NCI-H1436 (cell line): ENCODE measurements at places on chromosomes 7 and 10.

DNA sequence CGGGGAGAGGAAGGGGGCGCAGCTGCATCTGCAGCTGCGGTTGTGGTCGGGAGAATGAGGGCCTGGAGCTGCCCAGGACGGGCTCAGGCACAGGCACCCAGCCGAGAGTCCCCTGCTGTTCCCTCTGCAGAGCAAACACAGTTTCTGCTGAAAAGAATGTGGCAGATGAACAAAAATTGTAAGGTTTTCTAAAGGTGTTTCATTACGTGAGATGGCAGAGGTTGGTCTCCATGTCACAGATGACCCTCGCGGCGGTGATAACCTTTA, 456.2 kb downstream of the DNAJB6 start:
- DNase-seq: no peak

GRCh38 chr10:100656454-100656853, 88.9 kb upstream of the PAX2 start:
- no peak for DNase-seq

- no peak for DNase-seq
These were observed 315.8 kb upstream of the POM121L12 start for GRCh38 chr7:52719677-52720076.

- no peak for DNase-seq
These were observed 66.0 kb downstream of the HHEX start for GRCh38 chr10:92755725-92756124.

DNA sequence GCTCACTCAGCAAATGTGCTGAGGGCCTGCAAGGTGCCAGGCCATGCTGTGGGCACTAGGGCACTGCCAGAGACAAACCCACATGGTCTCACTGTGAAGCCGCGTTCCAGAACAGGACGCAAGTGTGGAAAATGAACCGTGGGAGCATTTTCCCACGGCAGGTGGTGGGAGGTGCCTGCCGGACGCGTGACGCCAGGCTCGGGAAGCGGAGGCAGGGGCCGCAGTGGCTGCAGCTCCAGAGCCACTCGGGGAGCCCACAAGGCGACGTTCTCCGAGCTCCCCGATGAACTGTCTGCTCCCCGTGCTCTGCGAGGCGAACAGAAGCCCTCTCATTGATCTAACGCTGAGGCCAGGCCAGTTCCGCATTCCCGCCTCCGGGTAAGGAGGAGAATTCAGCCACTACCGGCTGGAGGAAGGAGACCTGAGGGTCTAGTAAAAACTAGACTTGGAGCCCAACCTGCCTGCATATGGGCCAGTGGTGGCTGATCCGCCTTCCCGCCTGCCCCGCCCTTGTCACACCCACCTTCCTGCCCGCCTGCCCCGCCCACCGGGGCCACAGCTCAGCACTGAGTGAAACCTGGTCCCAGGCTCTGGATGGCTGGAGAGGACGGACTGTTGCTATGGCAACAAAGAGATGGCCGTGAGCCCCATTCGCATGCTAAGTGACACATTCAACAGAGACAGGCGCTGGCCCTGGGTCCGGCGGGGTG, 13.1 kb downstream of the ADGRA1 start:
- no peak for DNase-seq

- DNase-seq: peak; percentile 77
These were observed 111.4 kb downstream of the COL28A1 start for GRCh38 chr7:7424151-7424873.

GRCh38 chr7:131328377-131329175, 900 bp downstream of the MKLN1 start:
- DNase-seq: no peak

DNA sequence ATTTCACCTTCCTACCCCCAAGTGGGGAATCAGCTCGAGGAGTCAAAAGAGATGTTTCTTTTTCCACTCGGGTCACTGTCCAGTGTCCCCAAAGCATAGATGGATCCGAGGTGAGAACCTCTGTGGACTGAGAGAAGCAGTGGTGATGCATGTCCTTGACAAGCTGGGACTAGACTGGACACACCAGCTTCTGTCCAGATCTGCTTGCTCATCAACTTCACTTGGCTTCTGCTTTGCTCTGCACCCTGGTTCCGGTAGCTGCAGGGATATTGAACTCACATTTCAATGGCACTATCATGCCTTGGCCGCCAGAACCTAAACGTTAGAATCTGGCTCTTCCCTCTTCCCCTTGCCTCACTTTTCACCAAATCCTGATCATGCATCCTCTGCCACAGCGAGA, 50.3 kb upstream of the CXCL12 start:
- DNase-seq: no peak

DNA sequence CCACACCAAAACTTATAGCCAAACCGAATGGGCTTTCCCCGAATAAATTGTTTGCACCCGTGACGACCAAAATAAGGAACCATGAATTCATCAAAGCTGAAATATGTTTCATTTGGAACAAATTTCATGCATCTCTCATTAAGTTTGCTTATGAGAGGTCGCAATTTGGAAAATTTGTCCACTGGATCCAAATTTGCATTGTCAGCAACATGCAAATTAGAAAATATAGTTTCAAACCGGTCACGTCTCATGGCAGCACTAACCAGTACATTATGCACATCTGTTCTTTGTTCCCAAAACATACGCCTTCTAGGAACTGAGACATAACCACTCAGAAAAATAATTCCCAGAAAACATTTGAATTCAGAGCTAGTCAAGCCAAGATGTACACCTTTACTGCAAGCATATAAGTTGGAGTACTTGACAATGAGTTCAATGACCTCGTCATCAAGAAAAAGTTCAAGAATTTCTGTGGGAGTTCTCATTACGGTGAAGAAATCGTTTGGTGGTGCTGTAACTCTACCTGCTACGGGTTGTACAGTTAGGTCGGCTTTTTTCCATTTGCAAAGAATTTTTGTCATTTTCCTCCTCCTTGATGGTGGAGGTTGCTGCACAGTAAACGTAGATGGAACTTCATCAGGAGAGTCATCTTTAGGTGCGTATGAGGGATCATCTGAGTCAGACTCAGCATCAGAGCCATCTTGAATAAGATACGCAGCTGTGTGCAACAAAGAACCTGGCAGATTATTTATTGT, 22.5 kb downstream of the ERCC6 start:
- DNase-seq: no peak

GRCh38 chr7:138565071-138565450, 105.0 kb downstream of the TRIM24 start:
- no peak for DNase-seq

GRCh38 chr10:3873728-3874461, 88.9 kb upstream of the KLF6 start:
- DNase-seq: peak; percentile 41

- DNase-seq: no peak
These were observed 104.2 kb downstream of the TEX36 start for GRCh38 chr10:125578658-125579315.

GRCh38 chr7:104106108-104106905, 101.5 kb downstream of the ORC5 start:
- DNase-seq: no peak

DNA sequence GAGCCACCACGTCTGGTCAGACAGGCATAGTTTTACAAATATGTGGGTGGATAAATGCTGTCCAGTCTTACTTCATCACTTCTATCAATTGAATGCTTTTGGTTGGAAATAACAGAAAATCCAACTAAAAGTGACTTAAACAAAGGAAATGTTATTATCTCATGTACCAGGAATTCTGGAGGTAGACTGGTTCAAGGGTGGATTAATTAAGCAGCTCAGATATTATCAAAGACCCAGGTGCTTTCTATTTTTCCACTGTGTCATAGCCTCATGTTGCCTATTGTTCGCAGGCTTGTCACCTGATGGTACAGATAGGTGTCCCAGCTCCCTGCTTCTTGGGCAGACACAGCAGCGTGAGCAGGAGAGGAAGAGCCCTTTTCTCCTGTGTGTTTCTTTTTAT, 156.1 kb upstream of the CTBP2 start:
- DNase-seq: no peak

DNA sequence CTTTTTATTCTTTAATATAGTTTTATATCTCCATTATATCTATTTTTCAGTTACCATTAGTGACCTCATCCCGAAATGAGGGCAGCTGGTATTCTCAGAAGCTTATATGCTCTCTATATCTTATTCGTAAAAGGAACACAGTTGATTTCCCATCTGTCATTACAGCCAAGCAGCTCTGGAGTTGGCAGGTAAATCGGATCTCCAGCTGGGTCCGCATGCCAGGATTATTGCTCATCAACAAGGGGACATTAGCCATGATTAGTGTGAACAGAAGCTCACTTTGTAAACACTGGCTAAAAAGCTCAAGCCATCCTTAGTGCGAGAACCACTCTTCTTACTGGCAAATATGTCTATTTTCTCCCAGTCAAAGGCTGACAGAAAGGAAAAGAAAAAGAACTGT, 180.3 kb downstream of the NPSR1 start:
- no peak for DNase-seq

GRCh38 chr7:1474736-1475135, 15.5 kb upstream of the MICALL2 start:
- DNase-seq: no peak

- DNase-seq: no peak
These were observed 6.1 kb downstream of the DOCK1 start for GRCh38 chr10:126911301-126911700.

DNA sequence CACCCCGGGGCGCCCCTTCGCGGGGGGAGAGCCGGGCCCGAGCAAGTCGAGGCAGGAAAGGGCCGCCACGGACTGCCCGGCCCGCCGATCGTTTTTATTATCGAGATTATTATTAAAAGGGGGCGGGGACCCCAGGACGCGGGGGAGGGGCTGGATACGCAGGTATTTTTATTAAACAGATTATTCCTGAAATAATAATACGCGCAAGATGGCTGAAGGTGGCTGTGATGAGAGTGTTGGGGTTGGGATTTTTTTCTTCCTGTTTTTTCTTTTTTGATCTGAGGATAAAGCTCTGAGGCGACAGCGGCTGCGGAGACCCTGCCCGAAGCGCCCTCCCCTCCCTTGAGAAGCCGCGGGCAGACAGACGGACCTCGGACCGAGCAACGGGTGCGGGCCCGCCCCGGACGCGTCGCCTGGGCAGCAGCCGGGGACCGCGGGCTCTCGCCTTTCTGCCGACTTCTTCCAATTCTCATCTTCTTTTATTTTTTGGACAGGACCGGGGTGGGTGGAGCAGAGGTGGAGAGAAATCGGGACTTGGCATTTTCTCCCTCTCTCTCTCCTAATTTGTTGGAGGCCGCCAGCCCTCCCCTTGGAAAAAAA, 1.4 kb upstream of the TRIM8 start:
- DNase-seq: peak; percentile 44

DNA sequence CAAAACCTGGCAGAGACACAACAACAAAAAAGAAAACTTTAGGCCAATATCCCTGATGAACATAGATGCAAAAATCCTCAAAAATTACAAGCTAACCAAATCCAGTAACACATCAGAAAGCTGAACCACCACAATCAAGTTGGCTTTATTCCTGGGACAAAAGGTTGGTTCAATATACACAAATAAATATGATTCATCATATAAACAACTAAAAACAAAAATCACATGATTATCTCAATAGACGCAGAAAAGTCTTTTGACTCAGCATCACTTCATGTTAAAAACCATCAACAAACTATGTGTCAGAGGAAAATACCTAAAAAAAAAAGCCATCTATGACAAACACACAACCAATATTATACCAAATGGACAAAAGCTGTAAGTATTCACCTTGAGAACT, 283.5 kb downstream of the THSD7A start:
- DNase-seq: no peak

GRCh38 chr10:23344241-23344841, at the start of gene C10orf67:
TSS of gene C10orf67 (minus strand) at chr10:23344797. CDS start at chr10:23344774, 23 bp downstream.
- peak; percentile 72 for DNase-seq

- DNase-seq: no peak
These were observed 770 bp downstream of the PRXL2A start for GRCh38 chr10:80409121-80409520.

DNA sequence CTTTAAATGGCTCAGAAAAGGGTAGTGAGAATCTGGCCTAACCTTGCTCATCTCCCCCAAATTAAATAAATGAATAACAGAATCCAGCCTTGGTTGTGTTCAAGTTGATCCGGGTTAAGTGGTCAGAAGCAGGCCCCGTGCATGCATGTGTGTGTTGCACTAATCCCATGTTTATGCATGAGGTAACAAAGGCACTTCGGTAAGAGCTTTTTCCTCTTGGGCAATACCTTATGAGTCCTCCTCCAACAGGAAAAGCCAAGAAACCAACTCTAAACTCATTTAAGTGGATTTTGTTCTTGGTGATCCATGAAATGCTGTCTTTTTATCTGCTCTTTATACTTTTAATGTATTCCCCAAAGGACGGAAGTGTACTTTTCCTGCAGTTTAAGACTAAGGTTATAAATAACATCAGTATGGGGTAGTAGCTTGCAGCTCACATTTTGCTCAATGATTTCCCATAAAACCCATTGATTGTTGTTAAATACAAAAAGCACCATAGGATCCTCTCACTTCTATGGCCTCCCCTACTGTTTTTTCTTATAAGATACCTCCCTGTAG, 104.9 kb upstream of the YAE1 start:
- DNase-seq: no peak

DNA sequence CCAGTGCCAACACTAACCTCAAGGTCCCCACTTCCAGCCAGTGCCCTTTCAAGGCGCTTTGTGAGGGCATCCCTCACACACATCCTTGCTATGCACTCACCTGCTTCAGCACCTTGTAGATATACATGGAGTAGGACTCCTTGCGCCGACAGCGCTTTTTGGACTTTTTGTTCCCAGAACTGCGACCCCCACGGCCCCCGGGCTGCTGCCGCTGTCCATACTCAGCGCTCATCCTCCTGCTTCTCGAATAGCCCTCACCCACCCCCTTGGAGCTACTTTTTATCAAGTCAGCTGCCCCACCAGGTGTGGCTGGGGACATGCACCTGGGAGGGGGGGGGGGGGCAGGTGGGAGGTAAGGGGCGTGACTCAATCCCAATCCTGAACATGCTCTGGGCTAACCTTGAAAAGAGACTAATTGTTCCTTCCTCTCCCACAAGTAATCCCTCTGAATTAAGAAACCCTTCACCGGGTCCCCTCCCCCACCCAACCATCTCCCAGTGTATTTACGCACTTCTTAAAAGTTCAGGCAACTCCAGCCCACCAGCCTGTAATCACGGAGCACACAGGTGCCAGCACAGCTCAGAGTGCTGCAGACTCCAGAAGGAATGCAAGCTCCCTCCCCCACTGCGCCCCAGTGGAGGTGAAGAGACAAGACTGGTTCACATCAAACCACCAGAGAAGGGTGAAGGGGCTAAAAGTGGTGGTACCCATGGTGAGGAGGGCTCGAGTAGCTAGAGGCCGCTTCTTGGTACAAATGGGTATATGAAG, at the start of gene H2BK1:
TSS of gene H2BK1 (minus strand) at position 402 of the 768 bp plus-strand sequence. CDS start at position 232, 170 bp downstream.
- no peak for DNase-seq

- no peak for DNase-seq
These were observed 152.9 kb downstream of the SNX10 start for GRCh38 chr7:26444555-26444954.

DNA sequence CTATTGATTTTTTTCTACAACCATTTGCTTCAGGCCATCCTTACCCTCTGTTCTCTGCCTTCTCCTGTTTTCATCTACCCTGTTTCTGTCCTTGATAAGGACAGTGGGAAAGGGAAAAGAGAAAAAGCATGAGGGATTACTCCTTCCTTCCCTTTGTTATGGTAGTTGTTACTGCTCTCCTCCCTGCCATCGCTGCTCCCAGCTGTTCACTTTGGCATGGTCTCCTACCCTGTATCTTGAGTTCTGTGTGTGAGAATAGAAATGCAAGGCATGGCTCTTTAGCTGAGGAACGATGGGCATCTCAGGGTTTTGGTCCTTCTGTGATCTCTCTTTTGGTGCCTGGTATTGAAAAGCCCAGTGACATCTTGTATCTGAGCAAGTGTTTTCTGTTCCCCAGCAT, 6.4 kb downstream of the CCSER2 start:
- DNase-seq: no peak

GRCh38 chr7:73585196-73585595, 6.8 kb upstream of the TBL2 start:
- DNase-seq: no peak
